Activated CD4-positive, CD25-positive, alpha-beta regulatory T cell (primary cell): ENCODE measurements at places on chromosomes 4 and X.

DNA sequence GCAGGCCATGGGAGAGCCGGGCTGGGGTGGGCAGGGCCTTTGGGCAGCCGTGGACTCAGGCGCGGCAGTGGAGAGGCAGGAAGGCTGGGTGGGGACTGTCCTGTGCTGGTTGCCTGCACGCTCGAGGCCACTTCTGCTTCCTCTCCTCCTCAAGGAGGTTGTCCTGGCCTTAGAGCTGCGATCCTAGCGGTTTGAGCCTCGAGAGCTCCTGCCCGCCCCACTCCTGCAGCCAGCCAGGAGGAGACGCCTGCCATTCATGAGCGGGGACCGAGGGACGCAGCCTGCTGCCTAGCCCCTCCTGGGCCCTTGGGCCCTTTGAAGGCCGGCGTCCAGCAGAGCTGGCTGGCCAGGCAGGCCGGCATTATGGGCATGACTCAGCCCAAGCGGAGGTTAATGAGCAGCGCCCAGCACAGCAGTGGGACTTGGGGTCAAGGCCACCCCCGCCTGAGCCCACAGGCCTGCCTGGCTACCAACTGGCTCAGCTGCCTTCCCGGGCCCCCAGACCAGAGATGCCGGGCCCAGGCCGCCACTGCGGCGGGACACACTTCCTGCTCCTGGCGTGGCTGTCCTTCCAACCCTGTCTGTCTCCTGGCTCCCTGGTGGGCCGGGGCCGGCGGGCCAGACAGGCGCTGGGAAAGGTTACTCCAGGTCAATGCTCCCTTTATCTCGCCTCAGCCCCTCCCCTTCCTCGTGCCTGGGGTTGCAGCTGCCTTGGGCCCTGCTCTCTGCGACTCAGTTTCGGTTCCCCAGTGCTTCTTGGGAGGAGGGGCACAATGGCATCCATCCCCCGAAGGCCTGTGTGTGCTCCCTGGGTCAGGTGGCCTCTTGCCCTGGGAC, 1.8 kb downstream of the ABCD1 start:
- peak; percentile 14 for DNase-seq

DNA sequence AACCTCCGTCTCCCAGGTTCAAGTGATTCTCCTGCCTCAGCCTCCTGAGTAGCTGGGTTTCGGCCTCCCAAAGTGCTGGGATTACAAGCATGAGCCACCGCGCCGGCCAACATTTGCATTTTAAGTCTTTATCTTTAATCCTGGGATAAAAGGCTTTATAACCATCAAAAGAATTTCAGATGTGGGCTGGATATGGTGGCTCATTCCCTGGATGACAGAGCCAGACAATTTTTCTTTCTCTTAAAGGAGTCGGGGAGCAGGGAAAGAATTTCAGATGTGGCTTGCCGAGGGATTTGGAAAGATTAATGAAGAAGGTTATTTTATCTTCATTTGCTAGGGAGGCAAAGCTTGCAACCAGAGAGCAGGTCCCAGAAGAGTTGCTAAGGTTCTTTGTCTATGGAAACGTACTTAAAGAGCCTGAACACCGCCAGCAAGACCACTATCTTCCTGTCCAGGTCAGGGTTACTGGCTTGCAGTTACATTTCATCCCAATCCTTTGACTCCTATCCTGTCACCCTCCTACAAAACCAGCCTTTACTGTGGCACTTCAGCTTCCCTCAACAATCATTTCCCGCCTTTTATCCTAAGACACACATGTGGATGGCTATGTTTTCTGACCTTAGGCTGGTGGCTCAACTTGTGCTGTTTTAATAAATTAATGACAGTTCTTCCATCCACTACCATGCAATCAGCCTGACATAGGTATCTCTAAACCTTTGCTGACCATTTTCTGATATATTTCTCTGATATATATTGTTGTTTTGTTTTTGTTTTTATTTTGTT, 3.9 kb upstream of the KLHL8 start:
- no peak for DNase-seq

DNA sequence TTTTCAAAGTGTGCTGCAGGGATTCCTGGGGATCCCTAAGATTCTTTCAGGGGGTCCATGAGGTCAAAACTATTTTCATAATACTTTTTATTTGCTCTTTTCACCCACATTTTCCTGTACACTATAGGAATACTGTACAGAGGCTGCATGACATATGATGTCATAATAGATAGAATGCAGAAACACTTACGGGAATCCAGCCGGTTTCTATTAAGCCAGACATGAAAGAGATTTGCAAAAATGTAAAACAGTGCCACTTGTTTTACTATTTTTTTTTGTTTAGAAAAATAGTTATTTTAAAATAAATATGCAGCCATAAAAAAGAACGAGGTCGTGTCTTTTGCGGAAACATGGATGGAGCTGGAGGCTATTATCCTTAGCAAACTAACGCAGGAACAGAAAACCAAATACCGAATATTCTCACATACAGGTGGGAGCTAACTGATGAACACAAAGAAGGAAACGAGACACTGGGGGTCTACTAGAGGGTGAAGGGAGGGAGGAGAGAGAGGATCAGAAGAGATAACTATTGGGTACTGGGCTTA, 5.0 kb downstream of the ZFX start:
- DNase-seq: no peak

GRCh38 chrX:12225107-12225506, 86.8 kb downstream of the FRMPD4 start:
- no peak for DNase-seq

DNA sequence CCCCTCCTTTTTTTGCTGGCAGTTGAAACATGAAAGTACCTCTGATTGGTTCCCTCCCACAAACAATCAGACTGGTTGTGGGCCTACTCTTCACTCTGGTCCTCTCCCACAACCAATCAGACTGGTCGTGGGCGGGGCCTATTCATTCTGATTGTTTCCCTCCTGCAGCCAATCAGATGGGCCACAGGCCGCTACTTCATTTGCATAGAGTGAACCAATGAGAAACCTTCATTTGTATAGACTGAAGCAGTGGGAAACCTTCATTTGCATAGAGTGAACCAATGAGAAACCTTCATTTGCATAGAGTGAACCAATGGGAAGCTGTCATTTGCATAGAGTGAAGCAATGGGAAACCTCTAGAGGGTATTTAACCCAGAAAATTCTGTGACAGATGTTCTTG, 55.2 kb downstream of the TRMT44 start:
- no peak for DNase-seq

GRCh38 chr4:119570401-119570800, 58.2 kb downstream of the PDE5A start:
- no peak for DNase-seq

- DNase-seq: no peak
Observed at GRCh38 chr4:140995058-140995457, 138.2 kb downstream of the RNF150 start.

- DNase-seq: no peak
Observed at GRCh38 chr4:94354474-94354896, 11.8 kb upstream of the HPGDS start.

GRCh38 chr4:96355414-96355813, 515.5 kb downstream of the PDHA2 start:
- no peak for DNase-seq

DNA sequence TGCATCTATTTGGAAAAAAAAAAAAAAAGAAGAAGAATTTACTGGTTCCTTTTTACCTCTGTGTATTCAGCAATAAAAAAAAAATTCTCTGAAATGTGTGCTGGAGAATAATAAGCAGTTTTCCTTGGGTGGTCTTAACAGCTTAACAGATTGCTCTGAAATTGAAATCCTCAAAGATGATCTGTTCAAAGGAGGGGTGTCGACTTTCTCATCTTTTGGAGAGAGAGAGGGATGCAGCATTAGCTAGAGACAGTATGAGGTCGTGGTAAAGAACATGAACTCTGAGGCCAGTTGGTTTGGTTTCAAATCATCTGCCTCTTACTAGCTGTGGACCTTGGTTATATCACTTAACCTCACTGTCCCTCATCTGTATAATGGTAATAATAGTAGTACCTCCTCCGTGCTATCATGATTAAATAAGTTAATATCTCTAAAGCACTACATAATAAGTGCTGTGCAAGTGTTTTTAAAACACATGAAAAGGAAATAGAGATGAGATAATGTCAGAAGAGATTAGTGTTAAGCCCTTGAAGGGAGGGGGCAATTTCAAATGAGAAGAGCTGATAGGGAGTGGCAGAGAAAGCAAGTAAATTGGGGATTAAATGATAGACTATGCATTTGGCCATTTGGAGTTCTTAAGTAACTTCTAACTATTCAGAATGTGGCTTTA, 109.9 kb upstream of the LIMCH1 start:
- no peak for DNase-seq

GRCh38 chr4:57100979-57101651, 9.1 kb downstream of the IGFBP7 start:
- DNase-seq: no peak

DNA sequence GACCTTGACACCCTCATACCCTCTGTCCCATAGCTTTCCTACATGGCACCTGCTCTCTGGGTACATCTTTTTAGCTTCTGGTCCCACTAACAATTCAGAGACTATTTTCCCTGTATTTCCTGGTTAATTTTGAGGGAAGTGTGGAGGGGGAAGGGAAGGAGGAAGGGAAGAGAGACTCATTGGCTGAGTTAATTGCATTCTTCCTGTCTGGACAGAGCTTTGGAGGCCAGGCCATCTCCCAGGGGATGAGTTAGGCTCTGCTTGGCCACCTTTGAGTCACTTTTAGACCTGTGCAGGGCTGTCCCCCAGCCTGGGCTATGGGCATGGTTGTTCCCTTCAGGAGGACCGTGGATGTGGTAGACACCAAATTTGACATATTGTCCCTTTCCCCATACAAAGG, 167.9 kb upstream of the PGRMC2 start:
- DNase-seq: no peak

DNA sequence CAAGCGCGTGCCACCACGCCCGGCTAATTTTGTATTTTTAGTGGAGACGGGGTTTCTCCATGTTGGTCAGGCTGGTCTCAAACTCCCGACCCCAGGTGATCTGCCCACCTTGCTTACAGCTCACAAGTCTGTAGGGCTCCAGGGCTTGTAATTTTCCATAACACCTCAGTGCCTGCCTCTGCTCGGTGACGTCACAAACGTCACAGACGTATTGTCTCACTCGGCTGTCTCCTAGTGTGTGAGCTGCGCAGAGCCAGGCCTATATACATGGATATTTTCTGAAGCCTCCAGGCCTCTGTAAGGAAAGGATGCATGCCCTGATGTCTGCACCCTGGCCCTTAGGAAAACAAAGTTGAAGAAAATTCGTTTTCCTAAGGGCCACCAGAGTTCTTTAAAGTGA, 8.6 kb upstream of the NKRF start:
- no peak for DNase-seq

DNA sequence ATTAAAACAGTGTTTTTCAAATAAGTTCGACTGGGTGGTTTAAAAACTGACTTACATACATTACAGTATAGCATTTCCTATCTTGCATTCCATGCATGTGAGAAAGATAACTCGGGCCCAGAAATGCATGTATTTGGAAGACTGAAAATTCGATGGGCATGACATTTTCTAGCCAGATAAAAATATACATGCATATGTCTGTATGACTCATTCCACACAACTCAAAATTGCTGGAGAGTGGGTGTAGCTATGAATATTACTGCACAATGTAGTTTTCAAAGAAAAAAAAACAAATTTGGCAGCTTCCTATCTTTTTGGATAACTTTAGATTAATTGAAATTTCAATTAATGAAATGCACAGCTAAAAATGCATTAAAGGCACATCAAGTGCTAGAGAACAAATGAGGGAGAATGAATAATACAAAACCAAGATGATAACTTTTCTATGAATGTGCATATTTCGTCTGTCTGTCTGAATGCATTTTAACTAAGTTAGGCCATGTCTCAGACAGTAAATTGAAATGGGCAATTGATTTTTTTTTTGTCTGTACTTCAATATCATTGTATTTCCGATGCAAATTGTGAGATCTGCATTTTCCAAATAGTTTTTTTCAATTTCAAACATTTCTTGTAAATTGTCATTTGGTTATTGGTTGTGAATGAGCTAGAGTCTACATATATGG, 54.5 kb upstream of the GABRA2 start:
- no peak for DNase-seq

DNA sequence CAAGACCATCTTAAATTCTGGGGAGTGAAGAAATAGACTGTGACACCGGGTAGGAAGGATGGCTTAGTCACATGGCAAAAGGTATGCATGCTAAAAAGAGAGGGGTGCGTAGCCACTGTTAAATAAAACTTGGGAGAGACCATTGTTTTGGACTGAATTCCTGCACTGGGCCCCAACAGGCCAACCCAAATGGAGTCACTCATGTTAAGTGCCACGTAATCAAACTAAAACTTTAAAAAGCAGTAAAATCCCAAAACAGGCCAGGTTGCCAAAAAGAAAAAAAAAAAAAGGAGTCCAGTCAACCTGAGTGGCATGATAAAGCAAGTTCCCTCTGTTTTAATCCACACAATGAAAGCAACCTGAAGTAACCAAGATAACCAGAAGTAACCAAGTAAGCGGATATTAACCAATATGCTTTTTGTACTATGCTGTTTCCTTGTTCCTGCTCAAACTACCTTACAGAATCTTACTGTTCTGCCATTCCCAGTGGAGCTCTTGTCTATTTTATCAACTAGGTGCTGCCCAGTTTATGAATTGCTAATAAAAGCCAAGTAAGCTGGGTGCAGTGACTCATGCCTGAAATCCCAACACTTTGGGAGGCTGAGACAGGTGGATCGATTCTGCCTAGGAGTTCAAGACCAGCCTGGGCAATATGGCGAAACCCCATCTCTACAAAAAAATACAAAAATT, 124.6 kb upstream of the ENPP6 start:
- DNase-seq: no peak

DNA sequence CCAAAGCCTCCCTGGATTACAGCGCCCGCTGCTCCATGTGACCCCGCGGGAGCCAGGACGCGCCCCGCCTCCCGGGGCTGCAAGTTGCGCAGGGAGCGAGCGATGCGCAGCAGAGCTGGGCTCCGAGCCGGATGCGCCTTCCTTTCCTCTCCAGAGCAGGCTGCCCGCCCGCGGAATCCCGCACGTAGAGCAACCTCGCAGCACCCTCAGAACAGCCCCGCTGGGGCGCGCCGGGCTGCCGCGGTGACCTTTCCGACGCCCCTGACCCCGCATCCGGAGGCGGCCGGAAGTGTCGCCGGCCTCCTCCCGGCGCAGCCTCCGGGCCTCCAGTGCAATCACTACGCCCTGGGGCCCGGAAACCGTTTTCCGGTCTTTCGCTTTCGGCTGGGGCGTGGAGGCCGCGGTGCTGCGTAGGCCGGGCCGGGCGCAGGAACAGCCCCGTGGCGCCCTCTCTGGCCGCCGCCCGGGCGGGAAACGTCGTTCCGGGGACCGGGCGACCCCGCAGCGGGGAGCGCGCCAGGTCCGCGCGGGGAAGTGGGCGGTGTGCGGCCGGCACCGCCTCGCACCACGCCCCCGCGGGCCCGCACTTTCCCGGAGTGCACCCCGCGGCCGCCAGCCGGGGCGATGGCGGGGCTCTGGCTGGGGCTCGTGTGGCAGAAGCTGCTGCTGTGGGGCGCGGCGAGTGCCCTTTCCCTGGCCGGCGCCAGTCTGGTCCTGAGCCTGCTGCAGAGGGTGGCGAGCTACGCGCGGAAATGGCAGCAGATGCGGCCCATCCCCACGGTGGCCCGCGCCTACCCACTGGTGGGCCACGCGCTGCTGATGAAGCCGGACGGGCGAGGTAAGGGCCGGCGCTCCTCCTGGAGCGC, at the start of gene CYP4V2:
TSS of gene CYP4V2 (plus strand) at position 368 of the 866 bp plus-strand sequence. CDS start at position 625, 257 bp downstream.
- DNase-seq: peak; percentile 66

- DNase-seq: no peak
Observed at GRCh38 chr4:108352664-108353308, 184.1 kb upstream of the LEF1 start.
